ENCODE measurements at places on chromosomes 1 and 21.
A peak's percentile ranks its signal among the peaks of the same experiment; 100 is the strongest.

DNA sequence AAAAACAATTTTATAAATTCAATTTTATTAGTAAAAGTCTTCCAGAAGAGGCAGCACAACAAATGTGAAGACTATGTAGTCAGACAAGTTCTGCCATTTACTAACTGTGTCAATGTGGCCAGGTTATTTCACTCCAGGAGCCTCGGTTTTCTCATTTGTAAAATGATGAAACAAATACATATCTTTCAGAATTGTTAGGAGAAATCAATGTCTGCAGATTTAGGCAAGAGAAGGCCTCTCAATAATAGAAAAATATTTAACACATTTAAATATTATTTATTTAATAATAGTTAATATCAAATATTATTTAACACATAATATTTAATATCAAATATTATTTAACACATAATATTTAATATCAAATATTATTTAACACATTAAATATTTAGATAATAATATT is 75.6 kb upstream of the PTGFR start:
- no peak for DNase-seq

DNA sequence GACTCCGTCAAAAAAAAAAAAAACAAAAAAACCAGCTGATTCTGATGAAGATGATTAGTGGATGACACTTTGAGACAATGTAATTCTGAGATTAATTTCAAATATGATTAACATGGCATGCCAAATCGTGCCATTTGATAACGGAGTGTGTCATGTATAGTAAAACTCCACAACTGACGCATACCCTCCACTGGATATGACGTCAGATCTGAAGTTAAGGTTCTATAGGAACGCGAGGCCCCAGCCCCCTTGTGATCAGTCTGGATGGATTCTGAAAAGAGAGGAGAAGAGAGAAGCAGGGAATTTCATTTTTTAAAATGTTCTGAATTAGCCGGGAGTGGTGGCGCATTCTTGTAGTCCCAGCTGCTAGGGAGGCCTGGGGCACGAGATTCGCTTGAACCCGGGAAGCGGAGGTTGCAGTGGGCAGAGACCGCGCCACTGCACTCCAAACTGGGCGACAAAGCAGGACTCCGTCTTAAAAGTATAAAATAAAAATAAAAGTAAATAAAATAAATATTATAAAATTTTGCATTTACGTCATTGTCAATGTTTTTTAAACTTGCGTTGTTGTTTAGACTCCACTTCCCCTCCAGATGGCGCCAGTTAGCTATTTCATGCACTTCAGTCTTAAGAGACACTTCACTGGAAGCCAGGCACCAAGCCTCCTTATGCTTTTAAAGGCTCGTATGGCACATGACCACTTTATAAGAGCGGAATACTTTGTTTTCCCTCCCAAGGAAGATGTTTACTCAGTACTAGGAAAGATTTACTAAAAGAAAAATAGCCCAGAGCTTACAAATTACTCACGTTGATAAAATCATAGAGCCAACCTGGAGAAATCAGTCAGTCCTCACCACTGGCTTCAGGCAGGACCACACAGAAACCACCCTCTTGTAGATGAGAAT is 65.5 kb downstream of the UBE2U start:
- no peak for DNase-seq

DNA sequence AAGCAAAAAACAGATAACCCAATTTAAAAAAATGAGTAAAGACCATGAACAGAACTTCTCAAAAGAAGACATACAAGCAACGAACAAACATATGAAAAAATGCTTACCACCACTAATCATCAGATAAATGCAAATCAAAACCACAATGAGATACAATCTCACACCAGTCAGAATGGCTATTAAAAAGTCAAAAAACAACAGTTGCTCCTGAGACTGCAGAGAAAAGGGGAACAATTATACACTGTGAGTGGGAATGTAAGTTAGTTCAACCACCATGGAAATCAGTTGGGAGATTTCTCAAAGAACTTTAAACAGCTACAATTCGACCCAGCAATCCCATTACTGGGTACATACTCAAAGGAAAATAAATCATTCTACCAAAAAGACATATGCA is 131.6 kb downstream of the PTGER3 start:
- DNase-seq: no peak

DNA sequence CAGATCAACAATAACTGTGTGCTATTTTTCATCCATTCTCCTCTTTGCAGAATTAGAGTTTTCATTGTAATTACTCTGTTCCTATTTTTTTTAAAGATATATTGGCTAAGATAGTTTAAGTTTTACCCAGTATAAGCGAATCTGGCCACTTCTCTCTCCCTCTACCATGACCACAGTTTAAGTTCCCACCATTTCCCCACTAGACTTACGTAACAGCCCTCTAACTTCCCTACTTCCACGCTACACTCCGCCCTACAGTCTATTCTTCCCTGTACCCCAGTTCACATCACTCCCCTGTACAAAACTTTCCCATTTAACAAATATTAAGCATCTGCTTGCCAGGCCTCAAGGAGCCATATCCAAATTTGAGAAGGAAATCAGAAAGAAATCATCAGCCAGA is 16.5 kb downstream of the CTSK start:
- no peak for DNase-seq

- no peak for DNase-seq
Measured at GRCh38 chr1:232221802-232222499, 408.0 kb downstream of the SIPA1L2 start.

DNA sequence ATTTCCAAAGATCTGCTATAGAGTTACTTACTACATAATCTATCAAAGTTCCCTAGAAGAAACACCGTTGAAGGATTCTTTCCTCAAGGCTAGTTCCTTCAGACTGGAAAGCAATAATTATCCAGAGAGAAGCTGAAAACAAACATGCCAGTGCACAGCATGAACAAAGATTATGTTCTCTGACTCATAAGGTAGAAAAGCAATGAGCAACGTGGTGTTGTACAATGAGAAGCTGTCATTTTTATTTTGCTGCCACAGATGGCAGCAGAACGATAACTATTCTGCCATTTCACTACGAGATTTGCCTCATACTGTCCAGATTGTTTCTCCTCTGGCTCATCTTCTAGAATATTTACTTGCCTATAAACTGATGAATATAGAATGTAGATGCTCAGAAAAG is 10.7 kb downstream of the EXTL2 start:
- peak; percentile 3 for DNase-seq

DNA sequence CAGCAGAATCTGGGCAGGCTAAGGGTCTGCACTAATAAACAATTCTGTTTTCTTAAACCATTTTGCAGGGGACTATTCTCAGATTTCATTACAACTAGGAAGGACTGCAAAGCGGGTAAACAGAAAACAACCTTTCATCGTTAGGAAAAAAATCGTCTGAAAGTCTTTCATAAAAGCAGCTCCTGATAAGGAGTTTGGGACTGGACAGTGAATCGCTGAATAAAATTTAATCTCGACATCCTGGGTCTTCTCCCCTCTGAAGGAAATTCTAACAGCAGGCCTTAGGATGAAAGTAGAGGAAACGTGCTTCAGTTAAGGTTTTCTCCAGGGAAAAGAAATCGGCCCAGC is 471 bp upstream of the MTF2 start:
- no peak for DNase-seq

GRCh38 chr1:29409616-29410015 is 173.3 kb downstream of the PTPRU start:
- no peak for DNase-seq

- peak; percentile 32 for DNase-seq
Measured at GRCh38 chr1:200409203-200409760, 554 bp downstream of the ZNF281 start.

DNA sequence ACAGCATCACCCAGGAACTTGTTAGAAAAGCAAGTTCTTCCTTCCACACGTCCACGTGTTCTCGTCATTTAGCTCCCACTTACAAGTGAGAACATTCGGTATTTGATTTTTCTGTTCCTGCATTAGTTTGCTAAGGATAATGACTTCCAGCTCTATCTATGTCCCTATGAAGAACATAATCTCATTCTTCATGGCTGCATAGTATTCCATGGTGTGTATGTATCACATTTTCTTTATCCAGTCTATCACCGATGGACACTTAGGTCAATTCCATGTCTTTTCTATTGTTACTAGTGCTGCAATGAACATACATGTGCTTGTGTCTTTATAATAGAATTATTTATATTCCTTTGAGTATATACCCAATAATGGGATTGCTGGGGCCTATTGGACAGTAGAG is 368.7 kb upstream of the RUNX1 start:
- DNase-seq: no peak

Data from C1 segment of cervical spinal cord (tissue), 14 donors.